ENCODE measurements at places on chromosomes 16 and 17. TPM values are rescaled to one million over a fixed set of nuclear protein-coding genes. Genes with fewer than 3 reads are reported as not detected.

Gene TEKT1
- total RNA-seq, result not detected

Gene MLKL
- 12.1 TPM for total RNA-seq

Gene CNTROB
- 39.2 TPM for total RNA-seq

Gene CTU2
- 26.9 TPM for total RNA-seq

Gene SLC52A1
- not detected for total RNA-seq

Gene TMIGD1
- not detected for total RNA-seq

Gene PRSS27
- total RNA-seq, result 6.3 TPM

Gene JPH3
- not detected for total RNA-seq

Gene CREBBP
- 73.7 TPM for total RNA-seq

Gene TVP23A
- total RNA-seq, result not detected

Gene EVI2A
- 3.3 TPM for total RNA-seq

Gene HOXB7
- not detected for total RNA-seq

Gene CPNE7
- total RNA-seq, result 86.8 TPM

Gene EXOC3L1
- total RNA-seq, result not detected

Gene TRIM16
- 42.5 TPM for total RNA-seq

Gene CD79B
- not detected for total RNA-seq

Gene TPSB2
- not detected for total RNA-seq

Gene ARL5C
- not detected for total RNA-seq

Gene ST3GAL2
- 10.3 TPM for total RNA-seq

Gene ANKS4B
- not detected for total RNA-seq

Gene PRSS21
- total RNA-seq, result 16.4 TPM

Gene SBK1
- 0.14 TPM for total RNA-seq

Gene RAB26
- total RNA-seq, result 1.0 TPM

Gene CCL3
- total RNA-seq, result not detected

Gene TMEM235
- total RNA-seq, result not detected

Gene FBXO39
- 1.7 TPM for total RNA-seq

Gene LDAF1
- total RNA-seq, result 37.8 TPM

Gene MYL4
- not detected for total RNA-seq

Gene PYDC1
- not detected for total RNA-seq

Gene BAIAP3
- 0.75 TPM for total RNA-seq

Gene PLEKHH3
- 12.5 TPM for total RNA-seq

Gene CD300H
- total RNA-seq, result not detected

Gene FBXW10B
- total RNA-seq, result 3.4 TPM

Gene GGNBP2
- 88.7 TPM for total RNA-seq

Gene MEFV
- 0.49 TPM for total RNA-seq

Gene DVL2
- 34.9 TPM for total RNA-seq

Gene KCNJ12
- total RNA-seq, result 0.05 TPM

Gene TUBD1
- 4.4 TPM for total RNA-seq

Measured in MCF 10A (cell line).